Mammary microvascular endothelial cell (primary cell): ENCODE measurements at places on chromosomes 3 and 15. TPM values are rescaled to one million over a fixed set of nuclear protein-coding genes. Genes with fewer than 3 reads are reported as not detected.

Gene VGLL3
- total RNA-seq: 2.5 and 2.7 TPM in 2 replicates

Gene DOCK3
- 0.07 and 0.15 TPM in 2 replicates for total RNA-seq

Gene ZNF662
- 1.00 and 1.1 TPM in 2 replicates for total RNA-seq

Gene FOXB1
- total RNA-seq: not detected in 2 replicates
